Stimulated activated CD8-positive, alpha-beta memory T cell treated with anti-CD3 and anti-CD28 coated beads, Interleukin-7, amount 100 ng/mL, for 1 hour (primary cell): ENCODE measurements at places on chromosomes 7 and 10.

DNA sequence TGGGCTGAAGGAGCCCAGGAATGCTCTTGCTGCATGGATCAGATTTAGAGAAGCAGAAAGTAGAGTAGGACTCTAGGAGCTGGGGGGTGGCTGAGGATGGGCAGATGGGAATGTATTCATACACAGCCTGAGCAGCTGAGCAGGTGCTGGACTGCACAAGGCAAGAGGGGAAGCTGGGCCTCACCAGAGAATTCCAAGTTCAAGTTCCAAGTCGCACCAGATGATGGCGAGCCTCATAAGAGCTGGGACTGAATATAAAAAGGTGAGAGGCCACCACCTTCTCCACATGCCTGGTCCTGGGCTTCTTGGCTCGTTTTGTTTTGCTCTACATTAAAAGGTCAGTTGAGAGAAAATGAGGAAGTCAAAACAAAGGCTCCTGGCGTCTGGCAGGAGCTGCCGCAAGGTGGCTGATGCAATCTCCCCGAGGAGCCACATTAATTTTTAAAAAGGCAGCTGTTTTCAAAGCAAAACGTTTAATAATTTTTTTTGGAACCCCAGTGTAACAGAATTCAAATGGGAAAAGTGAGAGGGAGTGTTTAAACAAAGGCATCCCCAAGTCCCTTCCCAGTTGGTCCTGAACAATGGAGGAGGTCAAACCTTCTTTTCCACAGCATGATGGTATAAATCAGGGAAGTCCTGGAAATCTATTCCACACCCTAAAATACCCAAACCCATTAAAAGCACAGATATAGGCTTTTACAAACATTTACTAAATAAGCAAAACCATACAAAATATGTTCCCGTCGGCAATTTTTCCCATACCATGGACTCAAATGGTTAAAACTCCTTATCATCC lies 9.5 kb downstream of the CYREN start:
- DNase-seq, result no peak

DNA sequence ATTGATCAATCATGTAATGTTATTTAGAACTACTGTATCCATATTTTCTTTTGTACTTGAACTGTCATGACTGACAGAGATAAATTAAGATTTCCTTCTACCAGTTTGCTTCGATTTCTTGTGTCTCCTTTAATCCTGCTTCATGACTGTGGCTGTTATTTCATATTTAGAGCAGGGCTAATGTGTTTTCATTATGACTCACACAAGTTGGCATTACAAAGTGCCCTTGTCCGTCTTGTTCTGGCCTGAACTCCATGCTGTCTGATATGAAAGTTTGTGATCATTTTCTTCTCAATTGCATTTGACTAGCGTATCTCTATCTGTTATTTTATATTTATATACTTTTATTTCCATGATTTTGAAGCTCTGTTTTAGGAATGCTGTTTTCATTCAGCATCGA lies 344.1 kb upstream of the PRKCQ start:
- no peak for DNase-seq

DNA sequence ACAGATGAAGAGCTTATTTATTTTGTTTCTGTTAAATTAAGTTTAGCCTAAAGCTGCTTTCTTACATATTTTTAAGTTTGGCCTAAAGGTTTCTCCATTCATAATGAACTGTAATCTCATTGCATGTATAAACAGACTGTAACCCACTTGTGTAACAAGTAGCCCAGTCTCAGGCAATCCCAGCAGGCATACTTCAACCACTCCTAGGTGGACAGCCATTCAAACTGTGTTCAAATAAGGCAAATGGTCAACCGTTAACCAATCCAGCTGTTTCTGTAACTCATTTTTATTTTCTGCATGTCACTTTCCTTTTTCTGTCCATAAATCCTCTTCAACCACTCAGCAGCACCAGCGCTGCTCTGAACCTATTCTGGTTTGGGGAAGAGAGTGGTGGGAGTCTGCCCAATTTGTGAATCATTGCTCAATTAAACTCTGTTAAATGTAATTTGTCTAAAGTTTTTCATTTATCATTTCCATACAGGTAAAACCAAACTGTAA lies 35.9 kb downstream of the PHYHIPL start:
- DNase-seq, result no peak

GRCh38 chr10:52313933-52314821 lies at the start of gene DKK1:
Gene DKK1 (plus strand): TSS chr10:52314281. CDS start chr10:52314435, 154 bp downstream.
- no peak for DNase-seq

DNA sequence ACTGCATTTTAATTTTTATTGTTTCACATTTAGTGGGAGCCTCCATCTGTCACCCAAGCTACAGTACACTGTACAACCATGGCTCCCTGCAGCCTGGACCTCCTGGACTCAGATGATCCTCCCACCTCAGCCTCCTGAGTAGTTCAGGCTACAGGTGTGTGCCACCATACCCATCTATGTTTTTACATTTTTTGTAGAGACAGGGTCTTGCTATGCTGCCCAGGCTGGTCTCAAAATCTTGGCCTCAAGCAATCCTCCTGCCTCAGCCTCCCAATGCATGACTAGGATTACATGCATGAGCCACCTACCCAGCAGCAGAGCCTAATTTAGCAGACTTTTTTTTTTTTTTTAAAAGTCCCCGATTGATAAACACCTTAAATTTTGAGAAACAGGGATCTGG lies 5.6 kb downstream of the PIP4K2A start:
- no peak for DNase-seq

DNA sequence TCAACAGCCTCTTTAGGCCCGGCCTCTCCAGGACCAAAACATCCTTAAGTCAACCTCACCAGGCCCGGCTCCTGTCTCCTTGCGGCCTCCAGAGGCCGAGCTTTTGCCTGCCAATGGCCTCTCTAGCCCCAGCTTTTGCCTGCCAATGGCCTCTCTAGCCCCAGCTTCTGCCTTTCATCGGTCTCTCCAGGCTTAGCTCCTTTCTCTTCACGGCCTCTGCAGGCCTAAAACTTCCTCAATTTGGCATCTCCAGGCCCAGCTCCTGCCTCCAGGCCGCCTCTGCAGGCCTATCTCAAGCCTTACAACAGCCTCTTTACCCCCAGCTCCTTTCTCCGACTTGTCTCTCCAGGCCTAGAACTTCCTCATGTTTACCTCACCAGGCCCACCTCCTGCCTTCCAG lies 15.7 kb upstream of the TMEM248 start:
- DNase-seq, result no peak

DNA sequence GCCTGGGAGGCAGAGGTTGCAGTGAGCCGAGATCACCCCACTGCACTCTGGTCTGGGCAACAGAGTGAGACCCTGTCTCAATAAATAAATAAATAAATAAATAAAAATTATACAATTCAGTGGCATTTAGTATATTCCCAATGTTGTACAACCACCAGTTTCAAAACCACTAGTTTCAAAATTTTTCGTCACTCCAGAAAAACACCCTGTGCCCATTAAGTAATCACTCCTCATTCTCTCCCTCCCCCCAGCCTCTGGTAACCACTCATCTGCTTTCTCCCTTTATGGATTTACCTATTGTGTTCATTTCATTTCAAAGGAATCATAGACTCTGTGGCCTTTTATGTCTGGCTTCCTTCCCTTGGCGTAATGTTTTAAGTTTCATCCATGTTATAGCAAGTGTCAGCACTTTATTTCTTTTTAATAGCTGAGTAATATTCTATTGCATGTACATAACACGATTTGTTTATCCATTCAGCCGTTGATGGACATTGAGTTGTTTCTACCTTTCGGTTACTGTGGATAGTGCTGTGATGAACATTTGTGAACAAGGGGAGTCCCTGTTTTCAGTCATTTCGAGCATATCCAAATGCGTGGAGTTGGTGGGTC lies 29.4 kb upstream of the GOLGA7B start:
- DNase-seq, result no peak

DNA sequence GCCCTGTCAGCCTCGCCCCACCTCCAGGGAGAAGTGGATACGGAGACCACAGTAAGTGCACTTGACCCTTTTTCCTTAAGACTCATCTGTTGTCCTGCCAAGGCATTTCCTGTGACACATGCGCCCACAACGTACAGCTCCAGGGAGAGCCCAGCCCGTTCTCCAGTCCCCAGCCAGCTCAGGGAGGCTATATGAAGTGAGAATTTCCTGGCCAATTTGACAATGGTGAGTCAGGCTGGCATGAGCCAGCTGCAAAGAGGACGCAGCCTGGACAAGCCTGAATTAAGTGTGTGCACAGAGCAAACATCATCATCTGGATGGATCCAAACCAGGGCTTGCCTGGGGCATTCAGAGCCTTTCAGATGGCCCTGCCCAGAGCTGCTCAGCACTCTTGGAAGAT lies 244.8 kb downstream of the KCNMA1 start:
- no peak for DNase-seq

- DNase-seq, result no peak
Observed at GRCh38 chr10:64277536-64277935, 756.3 kb downstream of the REEP3 start.

GRCh38 chr7:44128721-44129582 lies 5.6 kb upstream of the POLD2 start:
- no peak for DNase-seq

- DNase-seq, result no peak
Observed at GRCh38 chr10:122054048-122055025, 65.4 kb downstream of the TACC2 start.

- no peak for DNase-seq
Observed at GRCh38 chr10:78191301-78191700, 157.6 kb downstream of the RPS24 start.

- DNase-seq, result no peak
Observed at GRCh38 chr10:74650613-74651012, 175.8 kb upstream of the KAT6B start.

GRCh38 chr10:20494474-20494873 lies 402.6 kb downstream of the NEBL start:
- no peak for DNase-seq

GRCh38 chr10:82628373-82628772 lies 753.4 kb downstream of the NRG3 start:
- no peak for DNase-seq

DNA sequence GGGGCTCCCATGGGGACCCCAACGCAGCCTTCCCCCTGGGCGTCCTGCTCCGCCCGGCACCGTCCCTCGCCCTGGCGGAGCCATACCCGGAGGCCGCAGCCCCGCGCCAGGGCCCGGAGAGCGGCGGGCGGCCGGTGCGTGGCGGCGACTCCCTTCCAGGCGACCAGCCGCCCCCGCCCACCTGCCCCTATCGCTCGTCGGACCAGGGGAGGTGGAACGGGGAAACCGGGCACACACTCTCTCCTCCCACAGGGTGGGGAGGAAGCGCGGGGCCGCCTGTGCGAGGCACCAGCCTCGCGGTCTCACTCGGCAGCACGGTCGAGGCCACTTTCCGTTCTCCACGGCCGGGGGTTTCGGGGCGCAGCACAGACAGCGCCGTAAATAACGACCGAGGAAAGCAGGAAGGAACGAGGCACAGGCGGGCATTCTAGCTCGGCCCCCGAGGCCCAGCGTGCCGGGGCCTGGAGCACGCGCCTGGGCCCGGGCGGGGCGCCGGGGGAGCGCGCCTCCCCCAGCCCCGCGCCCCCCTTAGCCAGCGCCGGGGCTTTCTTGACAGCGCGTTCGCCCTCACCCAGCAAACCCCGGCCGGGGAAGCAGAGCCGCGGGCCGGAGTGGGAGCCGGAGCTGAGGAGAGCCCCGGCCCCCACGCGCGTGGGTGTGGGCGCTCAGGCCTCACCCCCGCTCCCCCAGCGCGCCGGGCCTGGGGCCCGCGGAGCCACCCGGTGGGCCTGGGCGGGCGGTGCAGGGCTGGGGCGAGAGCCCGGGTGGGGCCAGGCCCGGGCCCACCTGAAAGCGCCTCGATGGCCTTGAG lies 936 bp downstream of the IGF2BP3 start:
- DNase-seq, result no peak

- no peak for DNase-seq
Observed at GRCh38 chr7:425794-426188, 93.9 kb downstream of the PDGFA start.

- no peak for DNase-seq
Observed at GRCh38 chr10:96047004-96047649, 3.7 kb downstream of the CCNJ start.

- DNase-seq, result no peak
Observed at GRCh38 chr10:7152982-7153381, 257.9 kb downstream of the SFMBT2 start.

- DNase-seq, result no peak
Observed at GRCh38 chr7:101868191-101868950, 50.9 kb downstream of the CUX1 start.

- DNase-seq, result no peak
Observed at GRCh38 chr10:69635428-69636272, 5.6 kb downstream of the FAM241B start.

DNA sequence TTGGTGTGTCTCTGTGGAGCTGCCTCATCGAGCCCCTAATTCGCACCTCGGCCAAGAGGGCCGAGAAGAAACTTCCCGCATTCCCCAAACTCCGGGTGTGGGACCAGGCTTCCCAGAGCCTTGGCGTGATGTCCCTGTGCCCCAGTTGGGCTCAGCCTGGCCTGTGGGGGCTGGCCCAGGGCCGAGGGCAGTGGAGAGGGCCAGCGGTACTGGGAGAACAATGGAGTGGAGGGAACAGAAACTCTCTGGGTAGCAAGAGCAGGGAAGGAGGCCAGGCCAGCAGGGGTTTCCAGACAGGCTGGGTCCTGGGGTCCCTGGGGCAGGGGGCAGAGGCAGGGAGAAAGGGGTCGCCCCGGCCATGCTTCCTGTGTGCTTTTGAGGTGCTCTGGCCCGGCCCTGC lies 16.0 kb downstream of the TMEM270 start:
- DNase-seq, result no peak

DNA sequence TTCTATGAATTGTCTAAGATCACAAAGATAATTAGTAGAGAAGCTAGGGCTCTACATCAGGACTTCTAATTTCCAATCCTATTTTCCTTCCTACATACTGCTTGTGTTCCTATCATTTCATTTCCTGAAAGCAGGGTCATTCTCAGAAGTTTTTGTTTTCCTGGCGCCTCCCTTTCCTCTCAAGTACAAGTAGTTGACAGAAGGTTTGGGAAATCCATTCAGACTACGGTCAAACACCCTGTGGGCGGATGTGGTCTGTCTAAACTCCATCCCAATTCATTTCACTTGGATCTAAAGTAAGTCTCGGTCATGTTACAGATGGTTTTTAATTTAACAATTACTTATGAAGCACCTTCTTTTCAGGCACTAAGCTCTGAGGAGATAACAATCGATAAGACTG lies 221.4 kb downstream of the MTERF1 start:
- DNase-seq, result no peak

- no peak for DNase-seq
Observed at GRCh38 chr10:126892226-126893175, 12.7 kb upstream of the DOCK1 start.

DNA sequence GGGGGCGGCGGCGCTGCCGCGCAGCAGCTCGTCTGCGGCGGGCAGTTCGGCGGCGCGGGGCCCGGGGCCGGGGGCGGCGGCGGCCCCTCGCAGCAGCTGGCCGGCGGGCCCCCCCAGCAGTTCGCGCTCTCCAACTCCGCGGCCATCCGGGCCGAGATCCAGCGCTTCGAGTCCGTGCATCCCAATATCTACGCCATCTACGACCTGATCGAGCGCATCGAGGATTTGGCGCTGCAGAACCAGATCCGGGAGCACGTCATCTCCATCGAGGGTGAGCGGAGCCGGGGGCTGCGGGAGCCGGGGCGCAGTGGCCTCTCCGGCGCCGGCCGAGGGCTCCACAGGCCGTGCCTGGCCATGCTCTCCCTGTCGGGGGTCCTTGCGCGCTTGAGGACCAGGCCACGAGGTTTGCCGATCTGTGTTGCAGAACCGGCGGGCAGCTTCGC lies 548 bp downstream of the AGAP3 start:
- DNase-seq, result no peak
